HFF-Myc (cell line): ENCODE measurements at places on chromosomes 3 and 15.

GRCh38 chr3:17075907-17076306, 191.2 kb downstream of the PLCL2 start:
- no peak for DNase-seq

DNA sequence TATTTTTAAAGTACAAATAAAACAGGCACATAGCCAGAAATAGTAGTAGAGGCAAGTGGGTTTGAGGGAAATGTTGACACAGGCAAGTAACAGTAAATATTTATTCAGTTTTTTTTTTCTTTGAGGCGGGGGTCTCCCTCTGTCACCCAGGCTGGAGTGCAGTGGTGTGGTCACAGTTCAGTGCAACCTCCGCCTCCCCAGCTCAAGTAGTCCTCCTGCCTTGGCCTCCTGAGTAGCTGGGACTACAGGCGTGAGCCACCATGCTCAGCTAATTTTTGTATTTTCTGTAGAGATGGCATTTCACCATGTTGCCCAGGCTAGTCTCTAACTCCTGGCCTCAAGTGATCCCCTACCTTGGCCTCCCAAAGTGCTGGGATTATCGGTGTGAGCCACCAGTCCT, 43.5 kb downstream of the PHLDB2 start:
- no peak for DNase-seq

- DNase-seq = no peak
Measured at GRCh38 chr3:160748231-160748630, 7.8 kb upstream of the PPM1L start.

- DNase-seq = no peak
Measured at GRCh38 chr3:50275996-50276761, 2.7 kb upstream of the LSMEM2 start.

GRCh38 chr3:43747641-43748040, 56.9 kb downstream of the ABHD5 start:
- no peak for DNase-seq

GRCh38 chr3:58361866-58362265, 29.2 kb downstream of the PXK start:
- no peak for DNase-seq

DNA sequence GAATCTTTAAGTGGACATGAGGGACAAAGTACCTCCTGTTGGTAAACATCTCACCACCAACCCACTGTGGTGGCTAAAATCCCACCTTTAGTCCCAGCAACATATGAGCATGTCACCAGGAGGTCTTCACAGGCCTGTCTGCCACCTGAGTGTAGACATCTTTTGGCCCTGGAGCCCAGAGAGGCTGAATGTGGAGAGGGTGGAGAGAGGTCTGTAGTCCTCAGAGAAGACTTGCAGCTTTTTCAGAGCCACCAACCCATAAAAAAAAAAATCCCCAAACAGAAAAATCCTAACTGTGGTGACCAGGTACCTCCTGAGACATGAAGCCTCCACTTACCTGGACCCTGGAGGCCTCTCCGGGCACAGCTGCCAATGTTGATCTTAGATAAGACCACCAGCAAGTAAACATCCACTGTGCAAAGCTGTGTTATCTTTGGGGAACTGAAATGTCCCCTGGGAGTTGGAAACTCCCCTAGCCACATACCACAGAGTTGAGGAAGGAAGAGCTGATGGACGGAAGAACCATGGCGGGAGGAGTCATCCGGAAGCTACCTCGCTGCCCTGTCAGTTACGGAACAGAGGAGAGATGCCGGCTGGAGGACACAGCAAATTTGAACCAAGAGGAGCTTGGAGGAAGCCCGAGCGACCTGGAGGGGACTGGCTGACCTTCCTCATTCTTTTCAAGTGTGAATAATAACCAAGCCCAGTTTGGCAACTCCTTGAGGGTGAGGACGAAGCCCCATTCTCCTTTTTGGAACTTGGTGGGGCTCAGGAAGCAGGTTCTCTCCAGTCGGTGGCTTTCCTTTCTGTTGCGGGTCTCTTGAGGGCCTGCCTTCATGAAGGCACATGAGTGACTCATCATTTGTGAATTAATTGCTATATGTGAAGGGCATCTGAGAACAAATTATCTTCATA, at the start of gene GHRL:
TSS of gene GHRL (minus strand) at position 443 of the 915 bp plus-strand sequence. CDS start 2,767 bp downstream, outside the sequence.
- no peak for DNase-seq

DNA sequence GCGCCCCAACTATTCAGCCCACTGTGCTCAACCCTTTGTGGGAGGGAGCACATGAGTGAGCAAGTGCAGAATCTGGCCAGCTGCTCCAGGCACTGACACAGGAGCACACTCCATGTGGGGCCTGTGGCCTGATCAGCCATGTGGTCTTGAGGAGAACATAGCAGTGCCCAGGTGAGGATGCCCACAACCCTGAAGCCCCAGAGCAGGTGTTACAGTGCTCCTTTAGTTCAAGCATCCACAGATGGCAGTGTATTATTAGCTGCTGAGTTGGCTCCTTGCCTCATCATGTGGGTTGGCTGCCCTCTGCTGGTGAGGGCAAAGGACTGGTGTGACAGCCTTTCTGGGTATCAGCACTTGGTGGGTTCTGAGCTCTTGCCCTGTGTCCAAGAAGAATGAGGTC, 1588.2 kb downstream of the SI start:
- DNase-seq = no peak

- DNase-seq = no peak
Measured at GRCh38 chr3:186997473-186997939, 67.2 kb downstream of the ST6GAL1 start.

GRCh38 chr15:41801185-41801584, 26.7 kb upstream of the JMJD7 start:
- no peak for DNase-seq

DNA sequence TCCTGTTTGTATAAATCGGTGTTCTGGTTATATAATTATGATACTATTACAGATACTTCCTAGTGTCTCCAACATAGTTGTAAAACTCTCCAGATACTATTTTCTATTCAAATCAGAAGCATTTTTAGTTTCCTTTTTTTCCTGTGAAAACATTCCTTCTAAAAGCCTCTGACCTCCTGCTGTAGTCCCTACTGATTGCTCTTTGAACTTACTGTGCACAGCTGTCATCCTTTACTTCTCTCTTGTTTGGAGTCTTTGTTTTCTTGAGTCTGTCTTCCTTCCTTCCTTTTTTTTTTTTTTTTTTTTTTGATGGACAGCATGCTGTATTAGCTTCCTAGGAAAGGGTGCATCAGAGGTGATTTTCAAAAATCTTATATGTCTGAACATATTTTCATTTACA, 28.9 kb downstream of the NR2C2 start:
- no peak for DNase-seq

DNA sequence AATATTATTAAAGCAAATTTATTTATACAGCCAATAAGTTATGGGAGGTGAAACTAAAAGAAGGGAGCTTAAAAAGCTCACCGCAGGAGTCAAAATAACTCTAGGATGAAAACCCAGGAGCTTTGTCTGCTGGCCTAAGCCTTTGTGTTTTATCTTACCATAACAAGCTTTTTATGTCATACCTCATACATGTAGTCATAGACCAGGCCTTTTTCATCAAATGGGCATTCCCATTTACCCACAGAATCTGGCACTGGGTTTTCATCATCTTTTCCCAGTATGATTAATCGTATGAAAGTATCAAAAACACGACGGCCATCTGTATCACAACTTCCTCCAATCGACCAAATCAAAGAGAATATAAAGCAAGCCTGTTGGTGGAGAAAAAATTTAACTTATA, 122.8 kb downstream of the DNAH12 start:
- DNase-seq = no peak

- no peak for DNase-seq
Measured at GRCh38 chr15:81304226-81304625, 19.7 kb downstream of the STARD5 start.

GRCh38 chr15:80507638-80508316, 103.6 kb downstream of the ARNT2 start:
- peak; percentile 90 for DNase-seq

DNA sequence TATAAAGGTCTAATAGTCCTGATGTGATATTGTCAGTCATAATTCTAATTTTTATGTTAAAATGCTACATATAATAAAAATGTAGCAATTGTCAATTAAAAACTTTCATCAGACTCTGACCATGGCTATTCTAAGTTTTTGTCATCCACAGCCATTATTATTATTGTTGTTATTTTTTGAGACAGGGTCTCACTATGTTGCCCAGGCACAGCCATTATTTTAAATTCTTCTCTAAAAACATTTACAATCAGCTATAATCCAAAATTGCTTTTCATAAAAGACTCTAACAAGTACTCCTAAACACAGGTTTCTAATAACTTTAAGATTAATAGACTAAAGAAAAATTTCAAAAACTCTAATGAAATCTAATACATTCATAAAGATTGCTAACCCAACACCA, 41.0 kb upstream of the SETD2 start:
- no peak for DNase-seq

GRCh38 chr15:86231864-86232721, 152.4 kb downstream of the AGBL1 start:
- DNase-seq = no peak

DNA sequence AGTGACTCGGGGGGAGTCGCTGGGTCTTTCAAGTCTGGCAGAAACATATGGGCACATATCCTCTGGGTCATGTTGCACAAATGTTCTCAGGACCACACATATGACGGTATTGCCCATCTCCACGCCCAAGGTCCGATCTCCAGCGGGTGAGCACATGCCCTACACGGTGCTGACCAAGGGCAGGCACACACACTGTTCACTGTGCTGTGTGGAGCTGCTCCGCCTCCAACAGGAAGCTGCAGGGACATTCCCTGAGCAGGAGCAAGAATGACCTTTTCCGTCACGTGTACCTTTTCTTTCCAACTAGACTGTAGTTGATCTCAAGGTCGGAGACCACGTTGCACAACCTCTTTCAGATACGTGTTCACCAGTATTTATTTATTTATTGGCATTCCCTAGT, 41.7 kb upstream of the B3GNT5 start:
- DNase-seq = no peak
